Stimulated activated CD4-positive, alpha-beta T cell treated with anti-CD3 and anti-CD28 coated beads, Interleukin-12 subunit alpha, Interleukin-12 subunit beta, amount 100 ng/mL, for 4 hours (primary cell): ENCODE measurements at places on chromosomes 5 and 9.

- DNase-seq: no peak
These were observed at the start of gene HAND1 for GRCh38 chr5:154478224-154478565. Gene HAND1, minus strand, starts transcription at chr5:154478227. Its CDS starts 219 bp downstream, at chr5:154478008.

- no peak for DNase-seq
These were observed 63.8 kb downstream of the ANKRD55 start for GRCh38 chr5:56169281-56169680.

GRCh38 chr9:105198865-105199264 lies 45.6 kb upstream of the SLC44A1 start:
- DNase-seq: no peak

GRCh38 chr9:136086951-136087740 lies 7.9 kb downstream of the NACC2 start:
- DNase-seq: no peak

GRCh38 chr5:545641-546375 lies 21.6 kb upstream of the SLC9A3 start:
- no peak for DNase-seq

DNA sequence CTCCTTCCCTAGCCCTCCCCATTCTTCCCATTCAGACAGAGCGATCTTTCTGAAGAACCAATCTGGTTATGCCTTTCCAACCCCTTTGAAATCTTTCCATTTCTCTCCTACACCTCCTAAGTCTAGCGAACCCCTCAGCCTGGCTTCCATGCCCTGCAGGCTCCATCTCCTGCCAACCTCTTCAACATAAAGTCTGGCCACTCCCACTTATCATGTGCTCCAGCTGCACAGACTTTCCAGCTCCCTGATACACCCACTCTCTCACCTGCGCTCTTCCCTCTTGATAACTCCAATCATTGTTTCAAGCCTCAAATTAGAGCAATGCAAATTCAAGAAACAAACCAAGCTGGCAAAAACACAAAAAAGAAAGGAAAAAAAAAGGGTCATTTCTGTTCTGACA lies 3.8 kb upstream of the ORM1 start:
- no peak for DNase-seq

DNA sequence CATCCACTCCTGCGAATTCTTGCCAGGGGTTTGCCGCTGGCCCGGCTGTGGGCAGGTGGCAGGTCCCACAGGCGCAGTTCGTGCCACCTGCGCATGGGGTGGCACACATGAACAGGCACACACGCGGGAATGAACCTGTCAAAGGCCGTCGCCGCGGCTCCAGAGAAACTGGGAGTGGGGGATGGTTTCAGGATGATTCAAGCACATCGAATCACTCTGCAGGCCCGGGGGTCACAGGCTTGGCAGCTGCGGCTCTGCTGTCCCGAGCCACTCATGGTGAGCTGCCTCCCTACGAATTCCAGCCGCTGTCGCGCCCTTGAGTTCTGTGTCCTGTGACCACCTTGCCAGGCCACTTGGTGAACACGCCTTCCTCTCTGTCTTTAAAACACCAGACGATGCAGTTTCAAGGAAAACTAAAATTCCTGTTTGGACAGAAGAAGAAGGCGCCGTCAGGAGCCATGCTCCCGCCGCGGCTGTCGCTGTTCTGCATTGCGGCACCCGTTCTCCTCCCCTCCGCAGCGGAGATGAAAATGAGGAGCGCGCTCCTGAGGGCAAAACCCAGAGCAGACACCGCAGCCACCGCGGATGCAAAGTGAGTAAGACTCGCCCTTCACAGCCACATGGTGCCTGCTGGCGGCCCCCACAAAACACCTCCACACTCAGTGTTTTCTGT lies 15.4 kb upstream of the EXOC3 start:
- DNase-seq: no peak

GRCh38 chr9:136831720-136832104 lies 10.6 kb upstream of the AJM1 start:
- DNase-seq: no peak

DNA sequence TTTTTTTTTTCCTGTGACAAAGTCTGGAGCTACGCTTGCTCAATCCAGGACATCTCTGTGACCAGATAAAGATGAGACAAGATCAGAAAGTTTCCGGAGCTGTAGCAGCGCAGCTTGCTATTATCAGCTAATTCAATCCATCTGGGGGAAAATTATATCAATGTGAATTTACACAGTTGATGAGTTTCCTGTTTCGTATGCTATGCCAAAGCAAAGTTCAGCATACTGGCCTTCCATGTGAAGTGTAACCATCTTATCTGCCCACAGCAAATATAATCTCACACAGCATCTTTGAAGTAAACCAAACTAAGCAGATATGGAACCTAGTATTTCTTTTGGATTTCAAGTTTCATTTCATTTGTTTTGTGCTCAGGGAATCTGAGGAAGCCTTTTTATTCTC lies 1767.7 kb downstream of the EFNA5 start:
- DNase-seq: no peak

DNA sequence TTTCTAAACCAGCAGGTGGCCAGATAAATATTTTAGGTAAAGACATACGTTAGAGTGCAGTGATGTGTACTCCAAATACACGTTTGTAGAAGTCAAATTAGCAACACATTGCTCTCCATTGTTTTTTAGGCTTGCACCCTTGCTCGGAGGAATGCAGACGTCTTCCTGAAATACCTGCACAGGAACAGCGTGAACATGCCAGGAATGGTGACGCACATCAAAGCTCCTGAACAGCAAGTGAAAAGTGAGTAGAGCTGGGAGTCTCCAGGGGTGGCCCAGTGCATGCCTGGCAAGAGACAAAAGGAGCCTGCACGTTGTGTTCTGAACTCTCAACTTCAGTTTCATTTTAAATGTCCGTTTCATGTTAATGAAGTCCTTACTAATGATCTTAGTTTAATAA lies 207.5 kb upstream of the OTULINL start:
- no peak for DNase-seq

GRCh38 chr5:3993856-3994473 lies 398.3 kb downstream of the IRX1 start:
- DNase-seq: no peak

GRCh38 chr9:110252509-110253139 lies 3.7 kb downstream of the TXN start:
- no peak for DNase-seq

DNA sequence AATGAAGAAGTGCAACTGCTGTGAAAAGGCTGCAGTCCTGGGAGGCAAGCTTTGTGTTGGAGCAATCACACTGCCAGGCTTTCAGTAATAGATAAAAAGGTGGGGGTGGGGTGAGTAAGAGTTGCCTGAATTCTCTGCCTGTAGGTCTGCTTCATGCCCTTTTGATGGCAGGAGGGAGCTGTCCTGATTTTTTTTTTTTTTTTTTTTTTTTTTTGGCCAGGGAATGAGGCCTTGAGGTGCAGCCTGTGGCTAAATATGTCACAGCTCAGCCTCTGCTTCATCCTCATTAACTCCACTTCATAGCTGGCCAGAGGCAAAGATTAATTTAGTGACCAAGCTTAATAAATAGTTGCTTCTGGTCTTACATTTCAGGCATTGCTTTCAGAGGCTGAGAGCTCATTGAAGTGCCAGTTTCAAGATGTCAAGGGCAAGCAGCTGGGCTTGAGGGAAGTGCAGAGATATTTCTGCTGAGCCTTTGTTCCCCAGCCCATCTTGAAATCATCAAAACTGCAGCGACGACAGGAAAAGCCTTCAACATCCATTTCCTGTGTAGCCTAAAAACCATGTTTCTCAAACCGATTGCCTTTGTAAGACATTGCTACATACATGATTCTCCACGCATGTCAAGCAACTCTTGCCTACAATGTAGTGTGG lies 134.7 kb downstream of the MACIR start:
- DNase-seq: no peak

DNA sequence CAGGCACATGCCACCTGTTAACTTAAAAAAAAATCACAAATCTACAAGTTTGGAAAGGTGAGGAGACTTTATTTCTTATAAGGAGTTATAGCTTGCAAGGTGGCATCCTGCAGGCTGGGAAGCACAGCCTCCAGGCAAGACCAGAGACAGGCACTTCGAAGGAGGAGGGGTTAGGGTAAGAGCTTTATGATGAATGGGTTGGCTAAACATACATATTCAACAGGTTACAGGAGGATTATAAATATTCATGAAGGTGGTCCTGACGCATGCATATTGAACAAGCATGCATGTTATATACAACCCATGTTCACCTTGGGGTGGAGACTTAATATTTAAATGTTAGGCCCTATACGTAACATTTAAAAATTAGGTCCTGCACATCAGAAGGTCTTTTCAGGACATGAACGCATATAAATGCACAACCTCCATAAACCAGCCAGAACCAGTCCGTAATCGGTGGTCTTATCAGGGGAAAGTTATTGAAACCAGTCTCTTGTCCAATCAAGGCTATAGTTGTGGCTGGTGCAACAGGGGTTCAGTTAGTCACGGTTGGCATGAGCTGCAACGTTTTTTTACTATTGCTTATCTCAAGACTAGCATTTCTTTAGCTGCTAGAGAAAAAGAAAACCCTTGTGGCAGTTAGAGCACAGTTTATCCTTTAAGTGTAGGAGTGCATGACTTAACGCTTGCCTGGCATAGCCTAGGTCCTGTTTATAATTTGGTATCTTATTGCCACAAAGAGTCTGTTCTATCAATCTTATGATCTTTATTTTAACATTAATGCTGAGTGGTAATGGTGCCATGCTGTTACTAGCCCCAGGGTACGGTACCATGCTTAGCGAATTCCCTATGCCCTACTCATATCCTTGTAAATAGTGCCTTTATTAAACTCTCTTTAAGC lies 72.7 kb downstream of the C9orf57 start:
- no peak for DNase-seq
